Activated T-helper 2 cell treated with anti-CD3 and anti-CD28 coated beads, Interferon-gamma antibody, Interleukin-2, Interleukin-4, amounts not matched to agents 10 μg/mL and 5 μg/mL and 100 μg/mL, durations not matched to agents 14 hours and 24 hours and 36 hours (primary cell): ENCODE measurements at places on chromosomes 16 and 17. TPM values are rescaled to one million over a fixed set of nuclear protein-coding genes. Genes with fewer than 3 reads are reported as not detected.

The CTRB1 gene
- total RNA-seq = not detected in 2 replicates

The SMIM5 gene
- total RNA-seq = 0.09 and 0.16 TPM in 2 replicates

The DPEP2 gene
- 3.7 and 4.3 TPM in 2 replicates for total RNA-seq

The RPA1 gene
- 229 and 243 TPM in 2 replicates for total RNA-seq

The NPIPB2 gene
- 13.2 and 14.9 TPM in 2 replicates for total RNA-seq

The SULT1A4 gene
- 2.7 and 3.1 TPM in 2 replicates for total RNA-seq

The SLC13A2 gene
- not detected in 2 replicates for total RNA-seq

The AURKB gene
- 113 TPM in 2 replicates for total RNA-seq

The TMEM88 gene
- 4.1 and 6.1 TPM in 2 replicates for total RNA-seq

The CORO6 gene
- total RNA-seq = 3.1 and 3.8 TPM in 2 replicates

- DNase-seq = peak; percentile 83
Observed at GRCh38 chr17:35578197-35578928, at the start of gene PEX12. Gene PEX12 (minus strand): TSS chr17:35578571. CDS start chr17:35578021, 550 bp downstream.

DNA sequence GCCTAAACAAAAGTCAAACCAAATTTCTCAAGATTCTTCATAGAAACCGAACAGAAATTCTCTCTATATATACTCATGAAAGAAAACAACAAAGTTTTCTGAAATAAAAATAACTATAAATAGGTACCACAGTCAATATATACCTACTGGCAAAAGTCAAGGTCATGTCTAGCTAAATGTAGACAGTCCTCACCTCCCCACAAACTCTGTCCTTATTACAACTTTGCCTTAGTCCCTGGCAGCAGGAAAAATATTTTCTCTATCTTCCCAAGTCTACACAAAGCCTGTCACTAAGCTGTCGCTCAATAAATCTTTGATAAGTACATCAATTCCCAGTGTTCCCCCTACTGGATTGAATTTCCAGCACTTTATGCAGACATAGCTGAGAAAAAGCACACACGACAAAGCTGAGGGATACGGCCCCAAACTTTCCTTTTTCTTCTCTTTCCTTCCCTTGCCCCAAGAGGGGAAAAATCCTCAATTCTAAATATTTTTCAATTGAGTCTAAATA is 2.7 kb downstream of the CFAP20 start:
- DNase-seq = no peak

- DNase-seq = no peak
Observed at GRCh38 chr17:28412099-28412498, 6.1 kb upstream of the SLC46A1 start.

- DNase-seq = no peak
Observed at GRCh38 chr17:36550491-36551417, 6.0 kb downstream of the GGNBP2 start.

GRCh38 chr17:9104370-9105041 is 83.2 kb downstream of the NTN1 start:
- no peak for DNase-seq

GRCh38 chr16:396199-396598 is 800 bp upstream of the NME4 start:
- no peak for DNase-seq

GRCh38 chr16:84717484-84717883 is 17.7 kb downstream of the USP10 start:
- DNase-seq = no peak

DNA sequence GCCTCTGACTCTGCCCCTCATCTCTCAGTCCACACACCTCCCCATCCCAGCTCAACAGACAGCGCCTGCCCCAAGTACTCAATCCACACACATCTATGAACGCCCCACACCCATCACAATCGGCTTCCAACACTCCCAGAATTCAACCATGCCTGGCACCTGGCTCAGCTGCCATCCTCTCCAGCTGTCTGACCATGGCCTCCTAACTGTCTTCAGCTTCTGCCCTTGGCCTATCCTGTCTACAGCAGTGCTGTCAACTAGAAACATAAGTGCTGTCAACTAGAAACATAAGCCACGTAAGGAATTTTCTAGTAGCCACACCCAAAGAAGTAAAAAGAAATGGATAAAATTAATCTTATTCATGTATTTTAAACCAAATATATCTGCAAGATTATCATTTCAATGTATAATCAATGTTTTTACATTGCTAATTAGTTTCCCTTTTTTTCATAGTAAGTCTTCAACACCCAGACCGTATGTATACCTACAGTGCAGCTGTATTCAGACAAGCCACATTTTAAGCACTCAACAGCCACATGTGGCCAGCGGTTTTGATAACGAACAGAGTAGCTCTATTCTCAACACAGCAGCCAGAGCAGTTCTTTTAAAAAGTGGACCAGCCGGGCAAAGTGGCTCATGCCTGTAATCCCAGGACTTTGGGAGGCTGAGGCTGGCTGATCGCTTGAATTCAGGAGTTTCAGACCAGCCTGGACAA is 48.6 kb upstream of the ZNF423 start:
- no peak for DNase-seq

GRCh38 chr17:4899341-4900230 is at the start of gene C17orf107:
Gene C17orf107 (plus strand): TSS chr17:4899536. CDS start chr17:4899763, 227 bp downstream.
- DNase-seq = peak; percentile 79

GRCh38 chr16:49020436-49020835 is 261.2 kb downstream of the CBLN1 start:
- no peak for DNase-seq

- no peak for DNase-seq
Observed at GRCh38 chr17:68507576-68507975, 4.7 kb upstream of the PRKAR1A start.

DNA sequence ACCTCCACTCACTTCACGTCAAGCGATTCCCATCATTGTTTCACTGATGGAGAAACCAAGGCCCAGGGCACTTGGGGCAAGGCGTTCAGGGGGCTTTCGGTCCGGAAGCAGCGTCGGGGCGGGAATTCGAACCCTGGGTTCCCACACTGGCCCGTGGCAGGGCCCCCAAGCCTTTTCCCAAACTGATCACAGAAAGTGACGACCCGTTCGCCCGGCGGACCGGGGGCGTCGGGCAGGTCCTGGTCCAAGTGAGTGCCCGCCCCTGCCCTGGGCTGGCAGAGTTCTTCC is 856 bp upstream of the MON1B start:
- DNase-seq = no peak

DNA sequence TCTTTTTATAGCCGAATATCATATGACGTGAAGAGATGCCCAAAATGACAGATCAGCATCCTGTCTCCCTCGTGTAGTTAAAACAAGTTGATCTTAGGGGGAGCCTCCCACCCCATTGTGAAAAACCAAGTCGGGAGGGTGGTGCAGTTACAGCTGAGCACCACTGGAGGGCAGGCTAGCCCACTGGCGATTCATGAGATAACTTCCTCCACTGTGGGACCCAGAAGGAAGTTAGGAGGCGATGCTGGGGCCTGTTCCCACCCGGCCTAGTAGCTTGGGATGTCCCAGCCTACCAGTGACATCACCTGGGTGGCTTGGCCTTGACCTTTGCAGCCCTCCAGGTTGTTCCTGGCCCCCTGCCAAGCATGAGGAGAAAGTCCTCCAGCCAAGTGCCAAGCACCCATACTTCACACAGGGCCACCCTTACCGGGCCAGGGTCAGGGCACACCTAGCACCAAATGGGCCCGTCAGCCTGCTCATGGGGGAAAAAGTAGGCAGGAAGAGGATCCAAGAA is 8.1 kb upstream of the CPNE2 start:
- DNase-seq = peak; percentile 66

GRCh38 chr17:70050931-70051330 is 24.1 kb upstream of the KCNJ16 start:
- DNase-seq = no peak

- no peak for DNase-seq
Observed at GRCh38 chr16:89395150-89396142, 94.9 kb downstream of the ANKRD11 start.

GRCh38 chr16:3716831-3717234 is 491 bp downstream of the TRAP1 start:
- peak; percentile 37 for DNase-seq

DNA sequence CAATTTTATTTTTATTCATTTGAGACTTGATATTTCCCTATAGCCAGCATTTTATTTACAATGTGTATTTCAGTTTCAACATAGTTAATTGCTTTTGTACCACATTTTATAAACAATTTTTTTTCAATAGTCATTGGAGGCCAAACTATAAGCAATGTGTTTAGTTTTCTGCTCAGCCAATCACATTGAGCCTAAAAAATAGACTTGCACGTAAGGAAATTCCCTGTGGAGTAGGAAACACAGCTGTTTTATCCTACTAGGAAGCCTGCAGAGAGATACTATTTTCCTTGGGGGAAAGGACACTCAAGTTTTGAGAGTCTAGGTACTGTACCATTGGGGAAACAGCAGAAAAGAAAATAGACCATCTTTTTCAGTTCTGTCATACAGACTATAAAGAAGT is 410.2 kb upstream of the GOT2 start:
- no peak for DNase-seq

- DNase-seq = no peak
Observed at GRCh38 chr16:3792472-3793012, 75.2 kb upstream of the TRAP1 start.

DNA sequence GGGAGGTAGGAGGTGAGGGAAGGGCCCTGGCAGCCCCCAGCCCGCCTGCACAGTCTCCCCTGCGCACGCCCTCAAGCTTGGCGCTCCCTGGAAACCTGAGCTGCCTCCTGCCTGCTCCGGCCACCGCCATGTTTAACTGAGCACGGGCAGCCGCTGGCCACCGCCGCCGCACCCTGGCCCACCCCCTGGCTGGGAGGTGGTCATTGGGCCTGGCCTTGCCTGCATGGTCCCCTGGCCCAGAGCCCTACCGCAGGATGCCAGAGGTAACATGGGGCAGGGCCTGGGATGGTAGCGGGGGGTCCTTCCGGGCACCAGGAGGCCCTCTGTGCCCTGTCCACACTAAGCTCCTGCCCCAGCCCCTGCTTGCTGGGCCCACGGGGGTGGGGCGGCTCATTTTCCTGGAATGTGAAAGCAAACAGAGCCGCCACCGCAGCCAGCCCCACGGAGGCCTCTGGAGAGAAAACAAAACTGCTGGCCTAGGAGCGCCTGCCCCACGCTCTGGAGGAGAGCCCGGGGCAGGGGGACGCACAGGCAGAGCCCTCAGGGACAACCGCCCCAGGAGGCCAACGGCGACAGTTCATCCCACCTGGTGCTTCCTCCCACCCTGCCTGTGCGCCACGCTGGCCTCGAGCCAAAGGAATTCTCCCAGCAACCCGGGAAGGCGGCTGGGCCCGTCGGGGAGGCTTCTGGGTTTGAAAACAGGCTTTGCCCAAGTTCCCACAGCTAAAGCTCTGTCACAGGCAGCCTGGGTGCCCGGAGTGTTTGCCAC is 8.9 kb downstream of the NHERF2 start:
- no peak for DNase-seq

DNA sequence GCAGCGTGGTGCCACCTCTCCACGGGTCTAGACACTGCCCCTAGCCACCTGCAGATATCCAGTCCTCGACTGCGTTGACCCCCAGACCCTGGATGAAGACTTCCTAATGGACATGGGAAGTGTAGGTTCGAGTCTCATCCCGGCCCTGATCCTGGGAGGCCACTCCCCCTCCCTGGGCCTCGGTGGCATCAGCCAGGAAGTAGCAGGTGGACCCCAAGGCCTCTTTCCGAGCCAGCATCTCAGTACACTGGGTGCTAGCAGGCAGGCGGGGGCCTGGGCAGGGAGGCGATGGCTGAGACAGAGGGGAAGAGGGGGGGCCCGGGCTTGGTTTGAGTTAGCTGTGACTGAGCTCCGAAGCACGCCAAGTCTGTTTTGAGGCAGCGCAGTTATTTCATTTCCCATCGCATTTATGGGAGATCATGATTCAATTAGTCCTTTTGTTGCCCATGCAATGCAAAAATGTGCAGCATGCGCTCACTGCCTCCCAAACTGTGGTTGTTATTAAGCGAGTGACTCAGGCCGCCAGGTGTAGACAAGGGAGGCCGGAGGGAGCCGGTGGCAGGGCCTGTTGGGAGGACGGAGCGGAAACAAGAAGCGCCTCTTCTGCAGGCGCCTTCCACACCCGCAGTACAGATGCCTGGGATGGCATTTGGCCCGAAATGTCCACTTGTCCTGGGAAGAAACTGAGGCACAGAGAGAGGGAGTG is 25.3 kb upstream of the ZNF469 start:
- DNase-seq = no peak

DNA sequence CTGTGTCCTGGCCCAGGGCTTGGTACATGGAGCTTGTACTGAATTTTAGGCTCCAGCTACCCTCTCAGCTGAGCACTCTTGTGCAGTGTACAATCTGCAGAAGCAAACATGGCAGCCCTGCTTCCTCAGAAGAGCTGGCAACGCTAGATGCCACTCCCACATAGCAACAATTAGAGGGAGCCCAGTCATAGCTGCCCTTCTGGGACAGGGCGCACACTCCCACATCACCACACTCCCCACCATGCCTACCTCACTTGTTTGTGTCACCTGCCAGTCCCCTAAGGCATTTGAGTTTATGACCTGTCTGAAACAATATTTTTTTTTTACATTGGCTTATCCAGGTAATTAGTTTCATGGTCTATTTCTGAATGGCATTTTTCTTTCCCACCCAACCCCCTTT is 72.3 kb downstream of the C17orf67 start:
- DNase-seq = no peak

DNA sequence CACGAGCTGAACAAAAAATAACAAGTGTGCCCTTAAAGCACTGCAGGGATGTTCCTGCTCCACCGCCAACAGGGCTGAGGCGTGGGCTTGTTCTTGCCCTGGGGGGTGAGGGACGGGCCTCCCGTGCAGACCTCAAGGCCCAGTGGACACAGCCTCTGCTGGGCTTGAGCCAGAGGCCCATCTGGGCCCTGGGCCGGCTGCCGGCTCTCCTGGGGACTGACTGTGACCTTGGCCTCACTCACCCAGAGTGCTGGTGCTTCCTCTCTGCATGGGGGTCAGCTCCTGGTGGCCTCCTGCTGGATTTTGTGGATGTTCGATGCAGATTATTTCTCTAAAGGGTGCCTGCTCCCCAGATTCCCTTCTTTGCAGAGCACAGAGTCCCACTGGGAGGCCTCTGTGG is 54.2 kb upstream of the CDR2 start:
- DNase-seq = no peak

- DNase-seq = no peak
Observed at GRCh38 chr16:59859676-59860402, 1125.7 kb upstream of the GOT2 start.

- no peak for DNase-seq
Observed at GRCh38 chr16:88375236-88375975, 7.4 kb upstream of the ZNF469 start.

GRCh38 chr16:11109566-11109965 is 146.4 kb downstream of the SOCS1 start:
- no peak for DNase-seq

GRCh38 chr17:58338454-58338840 is 9.9 kb upstream of the TSPOAP1 start:
- DNase-seq = no peak

- no peak for DNase-seq
Observed at GRCh38 chr17:34562387-34562786, 17.0 kb upstream of the TMEM132E start.

DNA sequence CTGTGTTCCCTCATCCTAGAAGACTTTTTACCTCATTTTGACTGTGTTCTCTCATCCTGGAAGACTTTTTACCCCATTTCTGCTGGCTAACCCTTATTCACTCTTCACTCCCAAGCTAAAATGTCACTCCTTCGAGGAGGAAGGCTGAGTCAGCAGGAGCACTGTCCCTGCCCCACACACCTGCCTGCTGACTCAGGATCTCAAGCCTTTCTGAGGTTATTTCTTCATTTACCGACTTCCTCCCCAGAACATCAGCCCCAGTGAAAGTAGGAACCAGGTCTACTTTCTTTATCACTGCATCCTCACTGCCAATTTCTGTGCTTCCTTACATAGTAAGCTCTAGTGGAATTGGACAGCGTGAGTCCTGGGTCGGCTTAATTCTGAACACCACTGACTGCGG is 220.6 kb downstream of the HS3ST4 start:
- DNase-seq = no peak
